ENCODE measurements at places on chromosomes 3 and 15.

DNA sequence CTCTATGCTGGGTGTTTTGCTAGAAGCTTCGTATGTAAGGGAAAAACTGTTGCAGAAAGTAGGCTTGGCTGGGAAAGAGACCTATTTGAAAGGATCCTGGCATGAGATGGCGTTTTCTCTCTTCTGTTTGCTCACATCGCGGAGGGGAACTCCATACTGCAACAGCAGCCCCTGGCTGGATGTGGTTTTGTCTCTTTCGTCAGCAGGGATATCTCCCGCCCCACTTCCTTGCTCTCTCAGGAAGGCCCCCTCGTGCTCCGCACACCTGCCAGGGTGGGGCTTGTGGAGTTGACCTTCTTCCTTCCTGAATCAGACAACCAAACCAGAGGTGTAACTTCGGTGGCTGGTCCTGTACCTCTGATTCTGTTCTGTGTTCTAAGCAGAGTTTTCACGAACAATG lies 26.4 kb upstream of the MYZAP start:
- DNase-seq: peak; percentile 16

GRCh38 chr3:72996121-72996472 lies 514 bp upstream of the PPP4R2 start:
- DNase-seq: no peak

DNA sequence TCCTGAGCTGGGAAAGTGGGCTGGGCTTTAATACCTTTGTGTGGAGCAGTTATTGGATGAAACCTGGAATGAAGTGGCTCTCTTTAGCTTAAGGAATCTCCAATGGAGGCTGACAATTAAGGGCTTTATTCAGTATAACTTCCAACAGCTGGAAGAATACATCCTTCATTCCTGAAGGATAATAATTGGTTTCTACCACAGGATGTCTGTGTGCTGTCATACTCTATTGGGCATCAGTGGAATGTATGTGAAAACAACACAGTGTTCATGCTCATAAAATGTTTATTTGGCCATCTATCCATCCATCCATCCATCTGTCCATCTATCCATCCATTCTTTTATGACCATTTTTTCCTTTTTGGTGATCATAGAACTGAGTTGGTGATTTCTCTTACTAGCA lies 220.7 kb upstream of the GAP43 start:
- no peak for DNase-seq

GRCh38 chr15:38036790-38037338 lies 102.4 kb downstream of the TMCO5A start:
- DNase-seq: no peak

GRCh38 chr15:22827125-22827524 lies 11.3 kb upstream of the NIPA2 start:
- no peak for DNase-seq

DNA sequence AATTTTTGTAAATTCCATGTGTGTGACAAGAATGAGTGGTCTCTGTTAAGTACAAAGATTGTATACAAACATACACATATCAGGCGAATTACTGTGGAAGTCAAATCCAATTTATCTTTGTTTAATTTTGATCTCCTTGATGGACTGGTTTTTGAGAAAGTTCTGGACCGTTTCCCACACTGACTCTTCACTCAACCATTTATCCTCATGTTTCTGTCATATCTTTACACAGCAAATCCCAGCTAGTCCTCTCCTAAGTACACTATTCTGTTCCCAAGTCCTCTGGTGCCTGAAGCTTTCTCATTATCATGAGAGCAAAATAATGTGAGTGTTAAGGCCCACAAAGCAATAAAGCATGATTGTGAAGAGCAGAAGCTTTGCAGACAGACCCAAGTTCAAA lies 189.9 kb downstream of the WNT5A start:
- DNase-seq: no peak

DNA sequence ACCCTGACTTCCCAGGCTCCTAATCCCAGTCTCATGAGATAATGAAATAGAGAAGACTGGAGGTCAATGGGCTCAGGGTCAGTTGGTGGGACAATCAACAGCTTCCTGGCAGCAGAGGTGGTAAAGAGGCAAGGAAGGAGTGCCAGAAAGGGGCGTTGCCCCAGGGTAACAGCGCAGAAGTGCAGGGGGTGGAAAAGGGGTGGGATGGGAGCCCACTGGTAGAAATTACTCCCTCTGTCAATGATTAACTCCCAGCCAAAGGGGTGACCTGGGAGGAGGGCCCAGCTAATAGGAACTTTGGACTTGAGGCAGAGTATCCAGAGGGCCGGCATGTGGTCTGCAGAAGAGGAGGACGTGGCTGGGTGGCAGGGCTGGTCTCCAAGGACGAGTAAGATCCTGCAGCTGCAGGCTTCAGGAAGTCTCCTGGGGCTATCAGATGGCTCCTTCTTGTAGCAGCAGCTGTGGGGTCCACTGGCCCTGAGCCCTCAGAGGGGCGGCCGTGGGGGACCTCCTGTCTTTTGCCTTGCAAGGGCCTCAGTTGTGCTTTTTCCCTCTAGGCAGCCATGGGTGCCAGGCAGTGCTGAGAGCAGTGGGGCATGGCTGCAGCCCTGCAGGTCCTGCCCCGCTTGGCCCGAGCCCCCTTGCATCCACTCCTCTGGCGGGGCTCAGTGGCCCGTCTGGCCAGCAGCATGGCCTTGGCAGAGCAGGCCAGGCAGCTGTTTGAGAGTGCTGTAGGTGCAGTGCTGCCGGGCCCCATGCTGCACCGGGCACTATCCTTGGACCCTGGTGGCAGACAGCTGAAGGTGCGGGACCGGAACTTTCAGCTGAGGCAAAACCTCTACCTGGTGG lies 2.3 kb downstream of the GLYCTK start:
- no peak for DNase-seq

GRCh38 chr3:58141766-58142345 lies 68.9 kb downstream of the DNASE1L3 start:
- no peak for DNase-seq

- DNase-seq: no peak
Measured at GRCh38 chr3:136642711-136643110, 109.5 kb downstream of the STAG1 start.

- no peak for DNase-seq
Measured at GRCh38 chr3:11563865-11564185, 79.9 kb downstream of the VGLL4 start.
